ENCODE measurements at places on chromosomes 6 and 20.
A peak's percentile ranks its signal among the peaks of the same experiment; 100 is the strongest.

DNA sequence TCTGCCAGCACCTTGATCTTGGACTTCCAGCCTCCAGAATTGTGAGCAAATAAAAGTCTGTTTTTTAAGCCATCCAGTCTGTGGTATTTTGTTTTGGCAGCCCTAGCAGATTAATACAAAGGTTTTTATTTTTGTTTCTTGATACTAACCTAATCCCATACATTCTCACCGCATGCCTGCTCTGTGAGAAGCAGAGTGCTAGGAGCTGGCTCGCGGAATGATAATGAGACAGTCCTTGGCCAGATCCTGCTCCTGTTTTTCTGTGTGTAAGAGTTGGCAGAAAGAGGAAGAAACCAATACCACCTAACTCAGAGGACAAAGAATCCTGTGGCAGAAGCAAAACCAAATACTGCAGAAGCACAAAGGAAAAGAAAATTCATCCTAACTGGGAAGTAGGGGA, 82.6 kb downstream of the KIF16B start:
- peak; percentile 57 for DNase-seq

GRCh38 chr20:36988494-36988966, 37.0 kb upstream of the SAMHD1 start:
- no peak for DNase-seq

- DNase-seq: no peak
Observed at GRCh38 chr20:48102076-48102787, 317.0 kb upstream of the SULF2 start.

GRCh38 chr6:166589337-166589731, 2.9 kb upstream of the RAMACL start:
- DNase-seq: no peak

GRCh38 chr20:43102394-43102793, 87.3 kb downstream of the PTPRT start:
- no peak for DNase-seq

Measured in astrocyte of the cerebellum (primary cell).